ENCODE measurements at places on chromosomes 7 and 10. TPM values are rescaled to one million over a fixed set of nuclear protein-coding genes. Genes with fewer than 3 reads are reported as not detected.

DNA sequence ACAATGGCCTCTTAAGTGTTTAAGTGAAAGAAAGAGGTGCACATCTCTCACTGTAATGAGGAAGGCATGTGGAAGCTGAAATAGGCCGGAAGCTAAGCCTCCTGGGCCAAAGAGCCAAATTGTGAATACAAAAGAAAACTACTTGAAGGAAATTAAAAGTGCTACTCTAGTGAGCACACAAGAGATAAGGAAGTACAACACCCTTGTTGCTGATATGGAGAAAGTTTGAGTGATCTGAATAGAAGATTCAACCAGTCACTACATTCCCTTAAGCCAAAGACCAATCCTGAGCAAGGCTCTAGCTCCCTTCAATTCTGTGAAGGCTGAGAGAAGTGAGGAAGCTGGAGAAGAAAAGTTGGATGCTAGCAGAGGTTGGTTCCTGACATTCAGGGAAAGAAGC is 8.2 kb downstream of the DKK1 start:
- H3K27ac ChIP-seq = no peak overlapping the region
- peaks cover 6% of the 10 kb centered on the region for H3K36me3 ChIP-seq

DNA sequence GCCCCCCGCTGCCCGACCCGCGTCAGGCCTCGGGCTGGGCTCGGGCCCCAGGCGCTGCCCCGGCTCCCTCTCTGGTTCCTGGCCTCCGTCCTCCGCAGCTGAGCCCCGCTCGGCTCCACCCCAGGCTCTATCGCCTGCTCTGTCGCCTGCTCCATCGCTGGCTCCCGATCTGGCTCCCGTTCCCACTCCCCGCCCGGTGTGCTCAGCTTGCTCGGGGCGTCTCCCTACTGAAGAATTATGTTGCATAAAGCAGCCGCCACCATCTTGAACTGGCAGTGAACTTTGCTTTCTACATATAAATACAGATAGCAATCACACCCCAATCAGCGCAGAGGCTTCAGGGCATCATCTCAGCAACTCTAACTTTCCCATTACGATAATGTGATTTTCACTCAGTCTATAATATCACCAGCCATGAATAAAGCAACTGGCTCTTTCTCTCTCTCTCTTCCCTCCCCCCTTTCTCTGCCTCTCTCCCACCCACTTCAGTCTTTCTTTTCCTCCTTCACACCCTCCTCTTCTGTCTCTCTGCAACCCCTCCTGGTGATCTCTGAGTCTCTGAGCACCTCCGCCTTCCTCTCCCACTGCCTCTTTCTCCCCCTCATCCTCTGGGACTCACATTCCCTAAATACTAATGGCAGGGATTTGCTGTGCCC is 43.3 kb upstream of the BTRC start:
- no peak overlapping the region for H3K27ac ChIP-seq
- DNase-seq = peak; percentile 80
- no peak overlapping the region for H3K4me3 ChIP-seq
- H3K4me1 ChIP-seq = peaks cover 14% of the 10 kb centered on the region
- peaks cover 7% of the 10 kb centered on the region for H3K27me3 ChIP-seq

Gene SPDYE2B
- not detected for polyA plus RNA-seq

DNA sequence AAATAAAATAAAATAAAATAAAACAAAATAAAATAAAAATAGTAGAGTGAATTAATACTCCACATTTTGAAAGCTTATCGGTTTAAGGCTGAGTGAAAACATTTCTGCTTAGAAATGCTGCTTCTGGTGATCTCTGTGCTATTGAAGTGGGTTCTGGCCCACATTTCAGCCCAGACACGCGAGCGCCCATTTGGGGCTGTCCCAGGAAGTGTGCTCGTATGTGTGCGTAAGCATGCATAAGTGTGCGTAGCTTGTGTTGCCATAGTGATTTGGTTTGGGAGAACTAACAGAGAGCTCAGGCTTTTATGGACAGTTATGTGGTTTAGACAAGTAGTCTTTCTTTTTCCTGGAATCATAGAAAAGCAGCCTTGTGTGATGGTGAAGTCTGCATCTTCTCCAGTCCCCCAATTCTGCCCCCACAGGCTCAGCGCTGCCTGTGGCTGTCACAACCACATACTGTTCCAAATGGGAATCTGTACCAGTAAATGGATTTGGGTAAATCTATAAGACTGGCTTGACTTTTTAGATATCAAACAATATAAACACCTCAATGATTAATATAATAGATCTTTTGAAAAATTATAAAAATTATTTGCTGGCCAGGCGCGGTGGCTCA is 29.8 kb upstream of the PURB start:
- no peak overlapping the region for H3K27ac ChIP-seq
- DNase-seq = no peak
- peaks cover 16% of the 10 kb centered on the region for H3K4me1 ChIP-seq
- H3K27me3 ChIP-seq = no peaks in the 10 kb centered on the region
- no peak overlapping the region for H3K4me3 ChIP-seq
- H3K36me3 ChIP-seq = no peaks in the 10 kb centered on the region

GRCh38 chr10:79230328-79230830 is 116.9 kb upstream of the PPIF start:
- H3K36me3 ChIP-seq = peaks cover 39% of the 10 kb centered on the region
- peaks cover 9% of the 10 kb centered on the region for H3K4me1 ChIP-seq
- no peak overlapping the region for H3K4me3 ChIP-seq
- DNase-seq = peak; percentile 74

DNA sequence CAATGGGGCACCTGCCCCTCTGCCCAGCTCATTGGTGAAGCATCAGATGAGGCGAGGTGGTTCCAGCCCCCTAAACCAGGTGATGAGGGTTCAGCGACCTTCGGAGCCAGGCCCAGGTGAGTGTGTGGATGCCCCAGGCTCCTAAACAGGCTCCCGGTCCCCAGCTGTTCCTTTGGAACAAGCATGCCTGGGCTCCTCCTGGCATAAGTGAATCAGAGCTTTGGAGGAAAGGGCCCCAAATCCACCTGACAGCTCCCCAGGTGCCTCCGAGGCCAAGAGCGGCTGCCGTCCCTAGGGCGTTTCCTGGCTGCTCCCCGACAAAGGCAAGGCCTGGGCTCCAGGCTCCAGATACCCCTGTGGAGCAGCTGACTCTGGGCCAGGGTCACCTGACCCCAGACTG is 61.3 kb downstream of the YKT6 start:
- H3K27me3 ChIP-seq = peaks cover 38% of the 10 kb centered on the region
- no peak for DNase-seq
- H3K36me3 ChIP-seq = no peaks in the 10 kb centered on the region
- no peak overlapping the region for H3K27ac ChIP-seq
- no peak overlapping the region for H3K4me3 ChIP-seq

Gene PFKFB3
- 33.0 TPM for polyA plus RNA-seq

Gene OR2A1
- polyA plus RNA-seq = not detected

Gene CFAP70
- polyA plus RNA-seq = 1.9 TPM

- no peak overlapping the region for H3K4me3 ChIP-seq
- H3K36me3 ChIP-seq = no peaks in the 10 kb centered on the region
- H3K27me3 ChIP-seq = no peaks in the 10 kb centered on the region
- DNase-seq = no peak
- H3K27ac ChIP-seq = no peak overlapping the region
- no peaks in the 10 kb centered on the region for H3K4me1 ChIP-seq
Measured at GRCh38 chr7:45328403-45328981, 170.9 kb downstream of the RAMP3 start.

GRCh38 chr7:91800389-91800788 is 80.1 kb downstream of the MTERF1 start:
- no peak overlapping the region for H3K4me3 ChIP-seq
- H3K36me3 ChIP-seq = no peaks in the 10 kb centered on the region
- H3K27me3 ChIP-seq = no peaks in the 10 kb centered on the region
- H3K4me1 ChIP-seq = no peaks in the 10 kb centered on the region
- H3K27ac ChIP-seq = no peak overlapping the region

Gene IL2RA
- not detected for polyA plus RNA-seq

DNA sequence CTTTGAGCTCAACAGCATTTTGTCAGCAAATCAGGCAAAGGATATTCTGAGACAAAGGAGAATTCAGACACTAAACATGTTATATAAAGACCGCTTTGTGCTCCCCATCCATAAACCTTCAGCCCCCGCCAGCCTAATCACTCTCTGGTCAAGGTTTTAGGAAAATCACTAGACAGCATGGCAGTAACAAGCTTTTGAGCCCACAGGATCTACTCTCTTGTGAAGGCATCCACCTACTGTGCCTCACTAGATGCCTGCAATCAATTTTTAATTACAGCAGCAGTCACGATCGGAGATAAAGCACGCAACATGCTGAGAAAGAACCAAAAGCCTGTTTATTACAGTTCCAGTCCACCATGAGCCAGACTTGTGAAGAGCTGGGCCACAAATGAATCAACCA is 19.1 kb downstream of the PDE1C start:
- no peaks in the 10 kb centered on the region for H3K36me3 ChIP-seq
- H3K27ac ChIP-seq = no peak overlapping the region
- no peak for DNase-seq
- H3K4me1 ChIP-seq = no peaks in the 10 kb centered on the region
- no peak overlapping the region for H3K4me3 ChIP-seq

GRCh38 chr10:2488446-2489005 is 578.8 kb upstream of the PFKP start:
- no peak overlapping the region for H3K4me3 ChIP-seq
- no peaks in the 10 kb centered on the region for H3K27me3 ChIP-seq
- no peaks in the 10 kb centered on the region for H3K36me3 ChIP-seq
- H3K27ac ChIP-seq = no peak overlapping the region
- no peaks in the 10 kb centered on the region for H3K4me1 ChIP-seq

DNA sequence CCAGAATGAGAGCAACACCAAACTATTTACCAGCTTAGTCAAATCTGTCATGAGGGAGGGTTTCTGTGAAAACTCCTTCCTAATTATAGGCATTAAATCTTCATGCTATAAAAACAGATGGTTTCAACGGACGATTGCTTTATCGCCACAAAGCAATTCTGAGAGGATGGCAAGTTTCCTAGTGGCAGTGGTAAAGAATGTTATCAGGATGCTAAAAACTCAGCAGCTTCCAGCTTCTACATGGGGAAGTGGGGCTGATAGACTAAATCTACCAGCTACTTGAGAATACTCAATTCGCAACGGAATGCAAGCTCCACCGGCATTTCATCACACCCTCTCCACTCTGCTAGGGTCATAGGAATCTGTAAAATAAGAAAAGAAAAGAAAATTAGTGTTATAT is 41.8 kb downstream of the JCAD start:
- DNase-seq = no peak
- H3K4me1 ChIP-seq = peaks cover 9% of the 10 kb centered on the region
- no peaks in the 10 kb centered on the region for H3K27me3 ChIP-seq

GRCh38 chr10:58438340-58438871 is 53.2 kb downstream of the TFAM start:
- DNase-seq = no peak
- H3K36me3 ChIP-seq = no peaks in the 10 kb centered on the region
- H3K27me3 ChIP-seq = no peaks in the 10 kb centered on the region
- H3K4me3 ChIP-seq = no peak overlapping the region
- no peak overlapping the region for H3K27ac ChIP-seq
- peaks cover 13% of the 10 kb centered on the region for H3K4me1 ChIP-seq

- peaks cover 4% of the 10 kb centered on the region for H3K36me3 ChIP-seq
- no peaks in the 10 kb centered on the region for H3K27me3 ChIP-seq
- no peak overlapping the region for H3K4me3 ChIP-seq
- H3K4me1 ChIP-seq = peaks cover 20% of the 10 kb centered on the region
Measured at GRCh38 chr7:147513451-147513850, 1077.1 kb upstream of the C7orf33 start.

- no peak overlapping the region for H3K4me3 ChIP-seq
- H3K27me3 ChIP-seq = no peaks in the 10 kb centered on the region
- H3K36me3 ChIP-seq = no peaks in the 10 kb centered on the region
- H3K27ac ChIP-seq = no peak overlapping the region
Measured at GRCh38 chr10:88960802-88961201, 8.2 kb upstream of the ACTA2 start.

GRCh38 chr10:126131341-126131740 is 235.0 kb downstream of the FANK1 start:
- no peaks in the 10 kb centered on the region for H3K36me3 ChIP-seq
- no peak overlapping the region for H3K27ac ChIP-seq
- DNase-seq = no peak
- peaks cover 8% of the 10 kb centered on the region for H3K4me1 ChIP-seq

DNA sequence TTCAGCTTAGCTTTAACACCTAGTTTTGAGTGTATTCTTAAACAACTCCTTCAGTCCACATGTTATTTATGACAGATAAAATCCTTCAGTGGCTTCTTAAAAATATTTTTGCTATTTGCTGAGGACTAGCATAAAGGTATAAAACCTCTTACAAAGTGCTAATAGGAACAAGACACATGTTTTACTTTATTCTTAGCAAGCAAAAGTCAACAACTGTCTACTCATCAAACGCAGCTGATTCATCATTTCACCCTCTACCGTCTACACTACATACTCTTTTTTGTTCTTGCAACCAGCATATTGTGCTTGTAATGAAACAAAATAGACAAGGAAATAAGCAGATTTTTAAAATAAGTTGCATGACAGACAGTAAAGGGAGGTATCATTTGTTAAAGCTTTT is 319.7 kb downstream of the SNX13 start:
- no peak overlapping the region for H3K27ac ChIP-seq
- H3K36me3 ChIP-seq = no peaks in the 10 kb centered on the region
- DNase-seq = no peak
- no peaks in the 10 kb centered on the region for H3K4me1 ChIP-seq
- no peak overlapping the region for H3K4me3 ChIP-seq

GRCh38 chr7:114629762-114630161 is 215.1 kb downstream of the FOXP2 start:
- H3K4me3 ChIP-seq = no peak overlapping the region
- DNase-seq = no peak
- H3K36me3 ChIP-seq = no peaks in the 10 kb centered on the region
- H3K4me1 ChIP-seq = no peaks in the 10 kb centered on the region
- no peak overlapping the region for H3K27ac ChIP-seq

DNA sequence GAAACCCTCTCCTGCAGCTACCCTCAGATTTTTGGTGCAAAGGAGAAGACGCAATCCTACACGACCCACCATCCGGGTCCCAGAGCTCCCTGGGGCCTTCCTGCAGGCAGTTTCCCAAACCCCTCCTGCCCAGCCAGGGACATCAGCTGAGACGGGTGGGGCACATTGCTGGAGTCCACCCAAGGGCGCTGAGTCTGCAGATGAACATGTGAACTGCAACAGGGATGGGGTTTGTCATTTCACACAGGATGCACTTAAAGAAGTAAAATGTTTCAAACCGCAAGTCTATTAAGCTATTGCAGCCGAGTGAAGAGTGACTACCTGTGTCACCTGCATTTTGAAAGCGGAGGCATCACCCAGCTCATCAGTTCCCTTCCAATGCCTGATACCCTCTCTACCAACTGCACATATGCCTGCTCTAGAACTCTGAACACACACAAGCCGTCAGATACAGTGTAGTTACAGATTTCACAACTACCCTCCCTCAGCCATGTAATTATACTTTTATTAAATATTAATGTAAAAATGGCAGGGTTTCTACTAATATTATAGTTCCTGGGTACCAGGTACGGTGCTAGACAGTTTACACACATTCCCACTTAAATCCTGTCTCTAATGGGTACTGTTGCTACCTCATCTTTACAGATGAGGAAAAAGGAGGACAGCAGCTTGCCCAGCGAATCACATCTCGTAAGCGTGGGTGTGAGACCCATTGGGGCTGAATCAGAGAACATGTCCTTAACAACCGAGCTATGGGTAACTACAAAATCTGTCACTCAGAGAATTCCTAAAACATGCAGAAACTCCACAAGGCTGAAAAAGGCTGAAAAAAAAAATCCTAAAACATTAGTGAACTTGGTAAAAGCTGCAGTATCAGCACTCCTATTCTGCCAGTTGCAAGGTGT is 71.2 kb downstream of the GRB10 start:
- H3K4me3 ChIP-seq = no peak overlapping the region
- no peaks in the 10 kb centered on the region for H3K27me3 ChIP-seq

GRCh38 chr10:78749898-78750297 is 318.9 kb upstream of the ZMIZ1 start:
- H3K4me3 ChIP-seq = no peak overlapping the region
- H3K27me3 ChIP-seq = no peaks in the 10 kb centered on the region
- no peaks in the 10 kb centered on the region for H3K36me3 ChIP-seq
- H3K27ac ChIP-seq = no peak overlapping the region
- H3K4me1 ChIP-seq = peaks cover 51% of the 10 kb centered on the region

Gene NDUFB2
- polyA plus RNA-seq = 1,154 TPM

Measured in SK-N-SH (cell line).